ENCODE measurements at places on chromosomes 12 and 14.

GRCh38 chr14:53214384-53214783, 61.3 kb upstream of the DDHD1 start:
- DNase-seq: no peak

DNA sequence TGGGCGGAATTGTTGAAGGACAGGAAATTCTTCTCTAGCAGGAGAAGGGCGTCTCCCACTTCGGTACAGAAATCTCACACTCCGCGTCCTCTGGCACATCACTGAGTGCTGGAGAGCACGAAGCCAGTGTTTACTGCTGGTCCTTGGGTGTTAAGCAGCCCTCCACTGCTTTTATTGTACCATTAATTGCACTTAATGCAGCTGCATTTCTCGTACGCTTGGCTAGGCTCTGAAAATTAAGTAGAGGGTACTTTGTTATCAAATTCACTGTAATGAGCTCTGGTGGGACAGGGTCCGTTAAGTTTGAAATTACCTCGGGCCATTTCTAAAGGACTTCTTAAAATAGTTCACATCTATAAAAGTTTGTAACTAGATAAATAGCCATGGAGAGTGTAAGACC, 411.2 kb downstream of the NPAS3 start:
- DNase-seq: no peak

DNA sequence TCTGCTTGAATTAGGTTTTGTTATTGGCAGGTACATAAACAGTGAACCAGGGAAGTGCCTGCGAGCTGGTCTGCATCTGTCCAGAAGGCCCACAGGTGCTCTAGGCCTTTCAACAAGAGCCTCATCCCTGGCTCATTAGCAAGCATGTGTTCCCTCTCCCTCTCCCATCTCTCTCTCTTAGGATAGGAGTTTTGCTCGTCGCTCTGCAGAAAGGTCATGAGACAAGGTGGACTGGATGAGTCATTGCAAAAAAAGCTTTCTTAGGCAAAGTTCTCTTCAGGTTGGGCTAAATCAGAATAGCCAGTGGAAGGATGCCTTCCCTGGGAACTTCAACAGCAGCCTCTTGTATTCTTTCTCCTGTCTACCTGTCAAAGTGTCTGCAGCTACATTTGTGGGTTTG, 14.6 kb upstream of the PRMT8 start:
- DNase-seq: no peak

- no peak for DNase-seq
Measured at GRCh38 chr12:89645434-89645833, 63.2 kb downstream of the ATP2B1 start.

DNA sequence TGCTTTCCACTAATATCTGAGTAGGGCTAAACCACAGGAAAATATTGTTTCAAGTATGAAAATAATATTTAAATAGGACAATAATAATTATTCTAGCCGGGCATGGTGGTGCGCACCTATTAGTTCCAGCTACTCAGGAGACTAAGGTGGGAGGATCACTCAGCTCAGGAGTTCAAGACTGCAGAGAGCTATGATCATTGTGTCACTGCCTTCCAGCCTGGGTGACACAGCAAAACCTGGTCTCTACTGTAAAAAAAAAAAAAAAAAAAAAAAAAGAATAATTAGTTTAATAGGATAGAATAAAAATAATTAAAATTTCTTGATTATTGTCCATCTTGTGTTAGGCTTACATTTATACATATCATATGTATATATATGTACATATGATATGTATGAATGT, 38.5 kb upstream of the BAZ1A start:
- no peak for DNase-seq

DNA sequence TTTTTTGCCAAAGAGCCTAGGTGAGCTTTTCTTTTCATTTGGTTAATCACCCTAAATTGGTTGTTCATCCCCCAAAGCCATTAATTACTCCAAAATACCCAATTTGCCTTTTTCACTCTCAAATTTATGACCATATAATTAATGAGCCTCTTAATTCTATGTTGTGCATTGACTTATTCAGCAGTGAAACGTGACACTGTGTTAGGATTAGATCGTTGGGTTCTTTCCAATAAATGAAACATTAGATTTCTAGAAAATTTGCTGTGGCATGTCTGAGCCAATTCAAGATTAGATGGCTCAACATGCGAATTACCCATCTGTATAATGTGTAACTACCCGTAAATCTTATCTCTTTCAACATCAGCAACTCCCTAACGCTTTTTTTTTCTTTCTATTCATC, 273.4 kb downstream of the BMP4 start:
- DNase-seq: no peak

GRCh38 chr14:60931218-60931617, 49.7 kb downstream of the TRMT5 start:
- DNase-seq: no peak
